ENCODE measurements at places on chromosomes 1 and 21.

DNA sequence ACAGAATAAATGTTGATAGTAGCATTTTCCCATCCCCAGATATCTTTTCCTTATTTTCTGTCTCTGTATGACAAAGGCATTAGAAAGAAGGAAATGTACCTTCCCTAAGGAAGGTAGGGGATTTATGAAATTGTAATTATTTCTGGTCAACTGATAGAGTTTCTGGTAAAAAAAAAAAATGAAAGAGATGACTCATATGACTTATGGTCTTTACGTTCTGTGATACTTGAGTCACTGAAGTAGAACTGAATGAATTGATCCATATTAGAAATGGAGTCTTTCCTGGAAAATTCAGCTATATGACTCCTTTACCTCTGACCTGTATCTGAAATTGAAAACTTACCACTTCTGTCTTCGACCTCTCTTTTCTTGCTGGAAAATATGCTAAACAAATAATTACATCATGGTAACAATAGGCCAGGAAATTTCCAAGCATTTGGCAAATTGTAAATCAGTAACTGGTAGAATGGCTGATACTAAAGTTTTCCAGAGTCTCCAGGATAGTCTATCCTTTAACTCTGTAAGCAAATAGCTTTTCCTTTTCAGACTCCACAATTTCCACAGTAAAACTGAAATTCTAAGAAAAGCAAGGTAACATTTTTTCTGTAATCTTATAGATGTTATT is 364.3 kb upstream of the PTBP2 start:
- DNase-seq, result no peak

- DNase-seq, result no peak
Observed at GRCh38 chr1:162192306-162192678, 122.8 kb downstream of the NOS1AP start.

DNA sequence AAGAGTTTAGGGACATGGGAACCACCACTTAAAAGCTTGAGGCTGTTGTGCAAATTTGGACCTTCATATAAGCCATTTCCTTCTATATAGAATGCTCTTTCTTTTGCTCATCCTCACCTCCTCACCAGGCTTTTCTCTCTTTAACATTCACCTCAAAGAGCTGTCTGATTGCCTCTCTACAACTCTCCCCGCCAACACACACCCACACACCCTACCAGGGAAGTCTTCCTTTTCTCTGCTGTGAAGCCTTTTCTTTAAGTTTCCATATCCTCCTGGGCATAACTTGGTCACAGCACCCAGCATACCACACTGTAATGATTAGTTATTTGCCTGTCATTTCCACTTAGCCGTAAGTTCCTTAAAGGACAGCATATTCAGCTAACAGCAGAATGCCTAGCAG is 40.6 kb downstream of the WLS start:
- no peak for DNase-seq

- DNase-seq, result no peak
Observed at GRCh38 chr1:27402349-27402754, 9.9 kb downstream of the GPR3 start.

GRCh38 chr21:34528131-34528561 is 16.1 kb upstream of the KCNE1 start:
- DNase-seq, result no peak

- no peak for DNase-seq
Observed at GRCh38 chr1:228370941-228371740, 35.5 kb downstream of the TRIM11 start.

GRCh38 chr1:43691871-43692815 is 15.2 kb upstream of the ST3GAL3 start:
- DNase-seq, result no peak

DNA sequence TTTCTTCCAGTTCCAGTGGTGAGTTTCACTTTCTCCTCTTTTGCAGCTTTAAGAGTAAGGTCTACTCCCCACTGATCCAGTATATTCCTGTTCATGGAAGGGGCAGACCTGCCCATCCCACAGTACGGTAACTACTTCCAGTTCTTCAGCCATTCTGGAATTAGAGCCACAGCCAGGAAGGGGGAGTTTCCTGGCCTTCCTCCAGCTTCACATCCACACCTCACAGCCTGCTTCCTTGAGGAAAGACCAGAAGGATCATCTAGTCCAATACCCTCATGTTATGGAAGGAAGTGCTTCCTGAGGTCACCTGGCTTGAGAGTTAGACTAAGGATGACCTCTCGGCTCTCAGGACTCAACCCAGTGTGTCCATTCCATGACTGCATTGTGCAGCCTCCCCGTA is 597.8 kb downstream of the KIF26B start:
- no peak for DNase-seq

GRCh38 chr1:97505289-97505688 is 415.5 kb downstream of the DPYD start:
- DNase-seq, result no peak

- peak; percentile 10 for DNase-seq
Observed at GRCh38 chr1:233113009-233113879, 162.8 kb downstream of the NTPCR start.

GRCh38 chr1:194903524-194903923 is 1704.7 kb downstream of the KCNT2 start:
- DNase-seq, result no peak

DNA sequence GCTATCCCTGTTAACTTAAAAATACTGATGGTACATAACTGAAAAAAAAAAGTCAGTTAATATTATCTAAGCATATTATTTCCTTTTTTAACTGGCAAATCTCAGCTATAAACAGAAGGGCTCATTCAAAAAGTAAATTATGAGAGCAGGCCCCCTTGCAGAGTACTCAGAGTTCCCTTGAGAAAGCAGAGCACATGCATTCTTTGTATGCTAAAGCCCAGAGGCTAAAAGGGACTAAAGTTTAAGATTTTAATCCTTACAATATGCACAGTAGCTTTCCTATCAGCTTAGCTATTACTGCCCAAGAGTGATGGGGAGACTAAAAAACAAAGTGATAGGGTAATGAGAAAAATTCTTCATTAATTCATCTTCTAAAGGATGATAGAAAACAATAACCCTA is 18.5 kb downstream of the SLC16A1 start:
- DNase-seq, result no peak

GRCh38 chr1:41296506-41296905 is 54.4 kb upstream of the SCMH1 start:
- no peak for DNase-seq

- DNase-seq, result no peak
Observed at GRCh38 chr1:107943694-107944093, 21.3 kb downstream of the VAV3 start.

DNA sequence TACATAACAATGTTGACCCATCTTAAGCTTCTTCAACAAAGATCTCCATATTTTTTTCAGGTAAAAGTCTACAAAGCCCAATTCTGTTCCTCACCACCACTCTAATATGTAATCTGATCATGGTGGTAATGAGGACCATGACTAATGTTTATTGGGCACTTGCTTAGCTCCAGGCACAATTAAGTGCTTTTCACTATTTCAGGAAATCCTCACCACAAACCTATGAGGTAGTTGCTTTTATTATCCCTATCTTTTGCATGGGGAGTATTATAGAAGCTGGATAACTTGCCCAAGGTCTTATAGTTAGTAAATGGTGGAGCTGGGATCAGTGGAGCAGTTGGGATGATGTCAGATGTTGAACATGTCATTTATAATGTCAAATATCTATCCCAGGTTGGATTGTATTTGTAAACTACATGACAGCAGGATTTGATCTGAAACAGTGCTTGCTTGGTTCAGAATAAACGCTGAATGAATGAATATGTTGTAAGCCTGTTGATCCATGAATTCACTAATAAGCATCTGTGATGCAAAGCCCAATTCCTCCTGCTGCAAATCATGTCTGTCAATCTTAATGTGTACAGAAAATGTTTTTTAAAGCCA is 283.3 kb upstream of the ST6GALNAC5 start:
- DNase-seq, result no peak

DNA sequence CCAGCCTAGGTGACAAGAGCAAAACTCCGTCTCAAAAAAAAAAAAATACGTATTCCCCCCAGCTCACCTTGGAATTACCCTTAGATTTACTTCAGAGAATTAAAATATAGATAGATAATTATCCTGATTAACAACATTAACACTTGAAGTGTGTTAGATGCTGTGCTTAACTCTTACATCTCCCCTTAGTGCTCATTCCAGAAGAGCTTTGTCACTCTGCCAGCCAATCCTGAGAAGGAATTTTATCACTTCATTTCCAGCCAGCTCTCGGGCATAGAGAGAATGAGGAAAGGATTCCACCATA is 1.6 kb upstream of the SHC1 start:
- no peak for DNase-seq

- DNase-seq, result no peak
Observed at GRCh38 chr1:221723848-221724236, 18.0 kb downstream of the DUSP10 start.

GRCh38 chr1:203682473-203683383 is 56.1 kb downstream of the ATP2B4 start:
- no peak for DNase-seq

DNA sequence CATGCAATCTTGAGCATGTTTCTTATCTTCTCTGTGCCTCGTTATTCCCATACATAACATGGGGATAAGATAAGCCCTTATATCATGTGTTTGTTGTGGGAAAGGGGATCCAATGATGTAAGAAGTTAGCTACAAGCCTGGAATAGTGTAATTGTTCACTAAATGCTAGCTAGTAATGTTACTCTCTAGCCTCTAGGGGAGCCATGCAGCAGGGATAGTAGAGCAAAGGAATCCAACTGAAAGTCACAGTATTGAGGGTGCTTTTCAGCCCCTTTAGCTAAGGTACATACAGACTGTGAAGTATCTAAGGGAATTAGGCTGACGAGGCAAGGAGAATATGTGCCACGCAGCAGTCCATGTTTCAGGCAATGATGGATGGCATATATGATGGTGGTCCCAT is 46.9 kb downstream of the IL23R start:
- DNase-seq, result no peak

- no peak for DNase-seq
Observed at GRCh38 chr21:17185674-17186073, 327.2 kb upstream of the CXADR start.

- no peak for DNase-seq
Observed at GRCh38 chr1:232344791-232345399, 285.0 kb downstream of the SIPA1L2 start.

- DNase-seq, result no peak
Observed at GRCh38 chr1:54811739-54812655, 10.9 kb upstream of the TTC22 start.

- DNase-seq, result no peak
Observed at GRCh38 chr1:170660871-170661645, 2.9 kb upstream of the PRRX1 start.

DNA sequence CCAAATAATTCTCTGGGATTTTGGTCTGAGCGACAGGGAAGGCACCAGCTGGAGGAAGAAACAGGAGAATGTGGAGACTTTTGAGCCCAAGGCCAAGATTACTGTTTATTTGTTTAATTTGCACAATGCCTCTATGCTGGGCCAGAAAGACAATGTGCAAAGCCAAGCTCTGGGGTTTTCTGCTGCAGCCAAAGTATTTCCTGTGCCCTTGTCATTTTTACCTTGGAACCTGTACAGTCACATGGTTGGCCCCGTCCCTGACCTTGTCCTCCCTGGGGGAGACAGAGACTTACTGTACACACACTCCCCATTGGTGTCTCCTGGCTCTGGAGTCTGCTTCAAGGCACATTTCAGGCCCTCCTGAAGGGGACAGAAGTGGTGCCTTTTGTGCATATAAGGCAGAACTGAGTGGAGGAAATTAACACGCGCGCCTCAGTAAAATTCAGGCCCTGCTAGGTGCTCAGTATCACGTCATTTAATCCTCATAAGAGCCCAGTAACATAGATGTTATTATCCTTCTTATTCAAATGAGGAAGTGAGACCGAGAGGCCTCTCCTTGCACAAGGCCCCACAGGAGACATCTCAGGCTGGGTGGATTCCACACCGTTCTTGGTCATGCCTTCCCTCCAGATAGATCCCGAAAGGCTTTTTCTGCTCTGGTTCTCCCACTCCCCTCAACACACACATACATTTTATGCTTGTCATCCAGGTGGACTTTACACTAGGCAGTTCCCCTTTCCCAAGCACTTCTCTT is 21.1 kb downstream of the C1orf115 start:
- DNase-seq, result no peak

DNA sequence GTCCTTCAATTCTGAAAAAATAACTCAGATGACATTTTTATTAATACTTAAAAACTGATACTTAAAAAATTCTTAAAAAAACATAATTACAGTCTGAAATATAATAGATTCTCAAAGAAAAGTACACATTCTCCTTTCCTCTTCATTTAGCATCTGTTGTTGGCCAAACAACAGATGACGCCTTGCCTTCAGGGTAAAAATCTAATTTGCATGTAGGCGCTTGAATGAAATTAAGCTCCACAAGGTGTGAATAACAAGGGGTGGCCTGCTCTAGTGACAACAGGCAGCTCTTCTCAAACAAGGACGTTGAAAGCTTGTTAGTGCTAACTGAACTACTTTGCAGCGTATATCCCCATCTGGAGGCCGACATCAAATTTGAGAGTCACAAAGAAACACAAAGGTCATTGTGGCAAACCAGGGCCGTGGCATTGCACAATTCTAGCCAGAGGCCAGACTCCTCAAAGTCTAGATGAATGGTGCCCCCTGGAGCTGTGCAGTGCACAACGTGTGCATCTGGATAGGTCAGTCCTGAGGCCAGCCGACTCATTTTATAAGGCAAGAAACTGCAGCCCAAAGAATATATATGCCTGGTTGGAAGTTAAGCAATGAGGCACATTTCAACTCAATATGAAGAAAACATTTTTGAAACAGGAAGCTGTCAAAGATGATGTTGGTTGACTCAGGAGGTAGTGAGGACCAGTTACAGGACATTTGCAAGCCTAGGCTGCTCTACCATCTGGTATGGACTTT is 459.2 kb upstream of the RUNX1 start:
- no peak for DNase-seq

DNA sequence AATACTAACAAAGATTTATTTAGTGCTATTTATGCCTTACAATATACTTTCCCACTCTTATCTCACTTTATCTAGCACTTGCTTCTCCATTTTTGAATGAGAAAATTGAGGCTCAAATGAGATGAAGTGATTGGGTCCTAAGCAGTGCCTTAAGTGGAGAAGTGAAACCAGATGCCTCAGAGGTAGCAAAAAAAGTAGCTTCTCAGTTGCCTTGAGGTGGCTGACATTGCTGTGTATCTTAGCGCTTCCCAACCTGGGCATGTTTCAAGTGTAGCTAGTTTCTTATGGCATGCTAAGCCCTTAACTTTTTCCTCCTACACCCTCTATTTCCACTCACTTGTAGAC is 390.4 kb downstream of the OMA1 start:
- no peak for DNase-seq

DNA sequence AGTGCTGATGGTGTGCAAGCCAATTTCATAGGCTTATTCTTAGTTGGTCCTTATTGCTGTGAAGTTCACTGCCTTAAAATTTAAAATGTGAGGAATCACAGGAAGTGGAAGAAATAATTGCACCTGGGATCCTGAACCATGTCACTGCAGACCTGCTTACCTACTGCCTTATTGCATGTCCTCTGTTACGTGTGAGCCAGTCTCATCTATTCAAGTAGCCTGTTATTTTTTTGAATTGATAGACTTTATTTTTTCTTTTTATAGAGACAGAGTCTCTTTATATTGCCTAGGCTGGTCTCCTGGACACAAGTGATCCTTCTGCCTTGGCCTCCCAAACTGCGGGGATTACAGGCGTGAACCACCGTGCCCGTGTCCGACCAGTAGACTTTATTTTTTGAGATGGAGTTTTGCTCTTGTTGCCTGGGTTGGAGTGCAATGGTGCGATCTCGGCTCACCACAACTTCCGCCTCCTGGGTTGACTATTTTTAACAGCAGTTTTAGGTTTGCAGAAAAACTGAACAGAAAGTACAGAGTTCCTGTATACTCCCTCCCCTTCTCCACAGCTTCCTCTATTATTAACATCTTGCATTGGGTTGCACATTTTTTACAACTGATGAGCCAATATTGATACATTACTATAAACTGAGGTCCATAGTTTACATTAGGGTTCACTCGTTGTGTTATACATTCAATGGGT is 14.0 kb upstream of the DISC1 start:
- DNase-seq, result no peak
